ENCODE measurements at places on chromosomes 2 and 18.

- DNase-seq = no peak
Observed at GRCh38 chr2:33616873-33617272, 17.8 kb upstream of the FAM98A start.

- DNase-seq = no peak
Observed at GRCh38 chr18:32310774-32311173, 120.9 kb downstream of the MEP1B start.

DNA sequence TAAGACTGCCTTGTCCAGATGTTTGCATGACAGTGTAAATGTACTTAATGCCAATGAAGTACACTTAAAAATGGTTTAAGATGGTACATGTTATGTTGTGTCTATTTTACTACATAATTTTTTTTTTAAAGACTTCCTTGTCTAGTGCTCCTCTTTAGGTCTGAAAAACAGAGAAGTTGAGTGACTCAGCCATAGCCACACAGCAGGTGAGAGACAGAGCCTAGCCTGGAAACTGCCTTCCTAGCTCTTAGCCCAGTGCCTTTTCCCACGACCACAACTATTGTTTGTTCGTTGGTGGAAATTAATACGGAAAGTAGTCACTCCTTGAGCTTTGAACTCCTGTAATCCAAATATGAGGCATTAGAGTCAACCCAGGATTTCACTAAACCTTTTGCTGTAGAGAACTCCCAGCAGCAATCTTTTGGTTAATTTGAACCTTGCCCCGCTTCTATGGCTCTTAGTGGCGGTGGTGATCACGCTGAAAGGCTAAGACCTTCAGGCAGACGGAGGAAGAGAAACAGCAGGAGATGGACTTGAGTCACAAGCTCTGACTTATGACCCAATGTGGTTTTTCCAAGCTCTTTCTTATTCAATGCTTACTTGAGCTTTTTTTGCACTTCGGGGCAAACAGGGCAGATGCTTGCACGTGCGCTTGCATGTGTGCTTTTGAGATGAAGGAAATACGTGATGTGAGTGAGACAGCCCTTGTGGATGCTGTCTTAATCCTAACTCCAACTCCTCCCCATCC, 21.2 kb downstream of the TRIB2 start:
- DNase-seq = no peak

GRCh38 chr2:237072067-237072931, 13.4 kb upstream of the COPS8 start:
- DNase-seq = peak; percentile 44
